EL (cell line): ENCODE measurements at places on chromosomes 12 and 14.

- DNase-seq: no peak
Observed at GRCh38 chr14:24376448-24377070, 8.6 kb downstream of the NFATC4 start.

DNA sequence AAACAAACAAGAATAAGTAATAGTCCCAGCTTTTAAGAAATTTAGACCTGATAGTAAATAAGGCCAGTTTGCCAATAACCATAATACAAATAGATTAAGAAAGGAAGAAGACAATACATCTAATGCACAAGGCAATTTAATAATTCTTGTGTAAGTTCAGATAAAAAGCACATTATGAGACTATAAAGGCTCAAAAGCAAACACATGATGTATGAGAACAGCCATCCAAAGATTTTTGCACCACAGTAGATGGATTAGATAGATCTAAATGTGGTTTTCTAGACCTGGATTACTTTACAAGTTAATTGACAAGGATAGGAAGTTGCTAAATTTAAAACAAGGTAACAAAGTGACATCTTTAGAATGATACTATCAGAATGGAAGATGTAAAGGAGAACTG lies 125.4 kb downstream of the PRKD1 start:
- DNase-seq: no peak

DNA sequence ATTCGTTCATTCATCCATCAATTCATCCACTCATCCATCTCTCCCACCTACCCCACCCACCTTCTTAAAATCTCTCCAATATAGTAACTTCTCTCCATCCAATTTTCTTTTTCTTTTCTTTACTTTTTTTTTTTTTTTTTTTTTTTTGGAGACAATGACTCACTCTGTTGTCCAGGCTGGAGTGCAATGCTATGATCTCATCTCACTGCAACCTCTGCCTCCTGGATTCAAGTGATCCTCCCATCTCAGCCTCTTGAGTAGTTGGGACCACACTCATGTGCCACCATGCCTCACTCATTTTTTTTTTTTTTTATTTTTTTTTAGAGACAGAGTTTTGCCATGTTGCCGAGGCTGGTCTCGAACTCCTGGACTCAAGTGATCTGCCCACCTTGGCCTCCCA lies 118.4 kb downstream of the SUDS3 start:
- peak; percentile 55 for DNase-seq

- DNase-seq: no peak
Observed at GRCh38 chr14:67389275-67389674, 22.7 kb downstream of the PLEK2 start.

DNA sequence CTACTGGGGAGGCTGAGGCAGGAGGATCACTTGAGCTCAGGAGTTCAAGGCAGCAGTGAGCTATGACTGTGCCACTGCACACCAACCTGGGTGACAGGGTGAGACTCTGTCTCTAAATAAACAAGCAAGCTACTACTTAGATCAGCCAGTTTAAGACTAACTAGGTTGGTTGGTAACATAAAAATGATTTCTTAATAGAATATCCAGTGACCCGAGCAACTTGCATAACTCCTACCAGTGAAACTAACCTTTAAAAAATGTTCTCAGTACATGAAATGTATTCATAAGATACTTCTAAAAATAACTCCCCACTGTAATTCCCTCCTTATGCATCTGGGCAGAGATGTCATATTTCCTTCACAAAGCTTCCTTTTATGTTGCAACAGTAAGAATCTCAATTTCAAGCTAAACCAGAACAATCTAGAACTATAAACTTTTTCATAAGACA lies 15.9 kb downstream of the TAOK3 start:
- DNase-seq: peak; percentile 78

DNA sequence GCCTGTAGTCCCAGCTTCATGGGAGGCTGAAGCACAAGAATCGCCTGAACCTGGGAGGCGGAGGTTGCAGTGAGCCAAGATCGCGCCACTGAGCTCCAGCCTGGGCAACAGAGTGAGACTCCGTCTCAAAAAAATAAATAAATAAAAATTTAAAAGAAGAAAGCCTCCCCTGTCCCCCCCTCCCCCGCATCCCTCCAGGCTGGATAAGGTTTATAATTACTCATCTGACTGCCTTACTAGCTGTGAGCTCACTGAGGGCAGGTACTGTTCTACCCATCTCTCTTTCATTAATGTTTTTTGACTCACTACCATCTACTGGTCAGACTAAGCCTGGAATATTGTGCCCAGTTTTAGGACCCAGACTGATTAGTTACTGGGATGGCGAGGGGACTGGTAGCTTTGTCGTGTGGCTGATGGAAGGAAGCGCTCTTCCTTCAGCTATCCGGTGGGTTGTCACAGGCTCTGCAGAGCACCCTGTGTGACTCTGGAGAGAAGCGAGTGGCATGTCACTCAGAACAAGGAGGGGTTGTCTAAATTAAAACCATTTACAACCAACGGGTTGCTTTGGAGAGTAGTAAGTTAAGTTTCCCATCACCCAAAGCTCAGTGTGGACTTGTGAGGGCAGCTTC lies 16.9 kb downstream of the EVL start:
- DNase-seq: no peak

GRCh38 chr12:78885466-78885865 lies 20.9 kb downstream of the SYT1 start:
- DNase-seq: no peak

DNA sequence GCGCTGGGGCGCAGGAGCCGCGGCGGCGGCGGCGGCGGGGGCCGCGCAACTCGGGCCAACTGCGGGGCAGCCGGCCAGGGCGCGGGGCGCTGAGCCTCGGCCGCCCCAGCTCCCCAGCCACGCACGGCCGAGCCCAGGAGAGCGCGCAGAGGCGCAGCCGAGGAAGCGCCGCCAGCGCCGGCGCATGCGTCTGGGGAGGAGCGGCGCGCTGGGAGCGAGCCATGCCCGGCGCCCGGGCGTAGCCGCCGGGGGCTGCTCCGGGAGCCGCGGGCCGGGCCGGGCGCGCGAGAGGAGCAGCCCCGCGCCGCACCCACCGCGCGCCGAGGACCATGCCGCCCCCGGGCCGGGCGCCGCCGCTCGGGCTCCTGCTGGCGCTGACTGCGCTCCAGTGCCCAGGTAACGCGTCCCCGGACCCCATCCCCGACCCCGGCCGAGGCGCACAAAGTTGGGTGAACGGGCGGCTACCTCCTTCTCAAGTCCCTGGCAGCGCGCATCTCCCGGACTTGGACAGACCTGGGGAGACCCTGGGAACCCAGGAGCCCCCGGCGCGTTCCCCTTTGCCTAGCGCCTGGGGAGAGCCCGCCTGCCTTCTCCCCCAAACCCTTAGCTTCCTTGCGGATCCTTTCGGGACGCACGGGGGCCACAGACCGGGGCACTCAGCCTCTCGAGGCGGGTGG lies 121.4 kb downstream of the AACS start:
- DNase-seq: no peak

GRCh38 chr14:76194327-76194726 lies 42.6 kb downstream of the GPATCH2L start:
- no peak for DNase-seq

GRCh38 chr14:55867719-55868118 lies 250.5 kb upstream of the PELI2 start:
- peak; percentile 28 for DNase-seq

DNA sequence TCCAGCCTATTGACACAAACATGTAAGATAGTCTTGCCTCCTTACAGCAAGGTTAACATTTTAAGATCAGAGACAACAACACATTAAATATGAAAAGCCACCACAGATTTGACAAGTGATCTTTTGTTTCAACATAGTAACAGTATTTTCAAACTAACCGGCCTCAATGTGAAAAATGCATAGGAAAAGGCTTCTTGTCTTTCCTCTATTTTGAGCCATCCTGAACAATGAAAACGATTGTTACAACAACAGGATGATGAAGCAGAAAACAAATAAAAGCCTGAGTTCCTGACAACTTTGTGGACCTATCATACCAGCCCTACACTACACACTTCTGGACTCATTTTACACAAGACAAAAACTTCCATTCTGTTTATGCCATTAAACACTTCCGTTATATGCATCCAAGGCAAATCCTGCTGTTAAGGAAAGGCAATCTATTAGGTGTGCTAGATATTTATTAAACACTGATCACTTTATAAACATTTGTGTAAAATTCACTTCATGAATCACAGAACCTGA lies 37.3 kb downstream of the BAZ1A start:
- no peak for DNase-seq

DNA sequence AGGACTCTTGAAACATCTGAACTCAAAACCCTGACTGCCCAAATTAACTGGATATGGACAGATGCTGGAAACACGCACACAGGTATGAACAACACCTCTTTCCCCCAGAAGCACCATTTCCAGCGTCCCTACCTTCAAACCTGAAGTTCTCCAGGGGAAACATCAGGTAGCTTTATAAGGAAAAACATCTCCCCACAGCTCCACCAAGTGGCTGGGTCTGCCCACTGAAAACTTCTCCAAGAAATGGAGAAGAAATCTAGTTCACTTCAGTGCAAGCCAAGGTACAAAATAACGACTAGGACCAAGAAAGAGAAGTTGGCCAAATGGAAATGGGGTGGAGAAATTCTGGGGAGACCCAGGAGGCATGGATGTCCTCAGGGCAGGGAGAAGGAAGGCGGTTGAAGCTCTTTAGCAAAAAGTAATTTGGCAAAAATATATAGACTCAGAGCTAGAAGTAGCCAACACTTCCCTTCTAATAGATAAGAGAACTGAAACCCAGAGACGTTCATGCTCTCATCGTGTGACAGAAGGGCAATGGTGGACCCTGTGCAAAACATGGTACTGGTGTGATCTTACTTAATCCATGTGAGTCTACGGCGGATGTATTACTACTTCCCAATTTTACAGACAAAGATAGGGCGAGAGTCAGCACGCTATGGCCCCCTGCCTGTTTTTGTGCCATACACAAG lies 10.5 kb upstream of the NUAK1 start:
- peak; percentile 18 for DNase-seq

- DNase-seq: peak; percentile 41
Observed at GRCh38 chr12:8609061-8609570, 3.5 kb downstream of the AICDA start.

- DNase-seq: no peak
Observed at GRCh38 chr12:94178882-94179281, 30.5 kb downstream of the PLXNC1 start.

- DNase-seq: no peak
Observed at GRCh38 chr12:115185506-115185905, 501.5 kb upstream of the TBX3 start.

DNA sequence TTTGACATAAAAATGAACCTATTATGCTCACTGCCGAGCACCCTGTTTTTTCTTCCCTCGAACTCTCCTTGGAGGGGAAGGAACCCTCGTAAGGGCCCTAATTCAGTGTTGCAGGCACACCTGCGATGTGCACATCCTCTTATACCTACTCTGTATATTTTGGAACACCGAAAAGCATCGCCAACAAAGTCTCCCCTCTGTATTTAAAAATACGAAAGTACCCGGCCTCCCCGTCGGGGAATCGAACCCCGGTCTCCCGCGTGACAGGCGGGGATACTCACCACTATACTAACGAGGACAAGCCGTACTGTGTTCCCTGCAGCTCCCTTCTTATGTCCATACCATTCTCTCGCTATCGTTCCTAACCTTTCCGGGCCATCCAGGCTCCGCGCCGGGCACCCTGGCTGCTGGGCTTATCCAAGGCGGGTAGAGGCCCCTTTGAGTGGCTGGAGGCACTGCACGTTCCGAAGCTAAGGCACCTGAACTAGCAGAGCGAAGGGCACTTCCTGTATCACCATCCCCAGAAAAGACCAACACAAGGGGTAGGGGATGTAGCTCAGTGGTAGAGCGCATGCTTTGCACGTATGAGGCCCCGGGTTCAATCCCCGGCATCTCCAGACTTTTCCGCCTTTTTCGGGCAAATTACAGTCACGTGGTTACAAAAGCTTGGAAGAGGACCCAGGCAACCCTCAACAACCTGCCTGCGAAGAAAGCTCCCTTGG lies 25.1 kb upstream of the UBC start:
- peak; percentile 97 for DNase-seq

DNA sequence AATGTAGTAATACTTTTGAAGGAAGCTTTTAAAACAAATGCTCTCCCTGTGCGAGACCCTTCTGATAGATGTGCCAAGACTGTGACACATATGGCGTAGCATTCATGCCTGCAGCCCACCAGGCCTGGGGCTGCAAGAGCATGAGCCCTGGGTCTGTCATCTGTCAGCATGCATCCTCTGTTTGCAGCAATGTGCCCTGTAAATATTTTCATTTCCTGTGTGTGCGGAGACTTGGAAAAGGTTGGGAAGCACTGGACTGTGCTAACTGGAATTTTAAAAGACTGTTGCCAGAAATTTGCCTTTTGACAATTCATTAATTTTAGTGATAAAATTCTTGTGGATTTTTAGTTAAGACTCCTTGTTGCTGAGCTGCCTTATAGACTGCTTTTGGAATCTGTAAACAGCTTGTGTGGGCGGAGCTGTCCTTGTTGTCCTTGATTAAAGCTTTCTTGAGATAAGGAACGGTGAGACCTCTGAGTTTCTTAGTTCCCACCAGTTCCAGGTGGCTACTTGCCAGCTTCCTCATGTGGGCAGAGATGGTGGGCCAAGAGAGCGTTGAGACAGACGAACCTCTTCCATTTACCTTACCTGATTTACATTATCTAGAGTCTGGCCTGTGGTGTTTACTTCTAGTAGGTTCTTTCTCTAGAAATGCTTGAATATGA lies 23.4 kb downstream of the MARK3 start:
- DNase-seq: no peak

- DNase-seq: no peak
Observed at GRCh38 chr12:20560935-20561334, 134.2 kb upstream of the SLCO1C1 start.

- DNase-seq: no peak
Observed at GRCh38 chr12:42534184-42534838, 55.2 kb downstream of the PRICKLE1 start.
